ENCODE measurements at places on chromosomes 2 and 18.

GRCh38 chr2:29260142-29260772 lies 145.0 kb downstream of the CLIP4 start:
- no peak for DNase-seq

DNA sequence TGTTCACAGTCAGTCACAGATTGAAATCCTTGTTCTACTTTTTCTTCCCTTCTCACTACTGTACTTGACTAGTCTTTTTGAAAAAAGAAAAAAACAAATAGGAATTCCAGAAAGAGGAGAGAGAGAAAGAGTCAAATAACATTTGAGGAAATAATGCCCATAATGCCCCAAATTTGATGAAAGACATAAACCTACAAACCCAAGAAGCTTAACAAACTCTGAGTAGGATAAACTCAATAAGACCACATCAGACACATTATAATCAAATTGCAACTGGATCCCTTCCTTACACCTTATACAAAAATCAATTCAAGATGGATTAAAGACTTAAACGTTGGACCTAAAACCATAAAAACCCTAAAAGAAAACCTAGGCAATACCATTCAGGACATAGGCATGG lies 30.9 kb downstream of the TMEM185B start:
- DNase-seq = no peak

DNA sequence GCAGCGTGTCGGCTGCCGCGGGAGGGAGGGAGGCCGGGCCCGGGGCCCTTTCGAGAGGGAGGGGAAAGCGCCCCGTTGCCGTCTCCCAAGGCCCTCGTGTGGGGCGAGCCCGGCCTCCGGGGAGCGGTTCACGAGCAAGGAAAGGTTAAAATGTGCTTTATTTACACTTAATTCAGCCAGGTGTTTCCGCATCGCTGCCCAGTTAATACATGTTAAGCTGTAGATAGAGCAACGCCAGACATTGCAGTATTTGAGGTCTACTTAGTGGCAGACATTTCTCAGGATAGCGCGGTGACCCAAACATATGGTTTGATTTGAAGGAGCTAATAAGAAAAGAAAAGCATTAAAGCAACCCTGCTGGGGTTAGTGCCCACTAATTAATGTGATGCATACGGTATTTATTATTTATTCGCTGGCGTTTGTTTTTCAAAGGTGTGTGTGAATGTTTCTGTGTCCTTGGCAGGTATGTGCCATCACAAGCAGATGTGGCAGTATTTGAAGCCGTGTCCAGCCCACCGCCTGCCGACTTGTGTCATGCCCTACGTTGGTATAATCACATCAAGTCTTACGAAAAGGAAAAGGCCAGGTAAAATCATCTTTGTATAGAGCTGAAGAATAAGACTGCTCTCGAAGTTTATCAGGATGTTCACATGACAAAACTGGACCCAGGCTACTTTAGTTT lies 571 bp downstream of the EEF1B2 start:
- no peak for DNase-seq

GRCh38 chr18:75247611-75248421 lies 37.2 kb downstream of the TSHZ1 start:
- peak; percentile 23 for DNase-seq

- no peak for DNase-seq
Measured at GRCh38 chr18:70709720-70710119, 420.9 kb downstream of the SOCS6 start.

- peak; percentile 11 for DNase-seq
Measured at GRCh38 chr2:37713258-37713700, 41.8 kb upstream of the CDC42EP3 start.
